ENCODE measurements at places on chromosomes 3 and 15.

DNA sequence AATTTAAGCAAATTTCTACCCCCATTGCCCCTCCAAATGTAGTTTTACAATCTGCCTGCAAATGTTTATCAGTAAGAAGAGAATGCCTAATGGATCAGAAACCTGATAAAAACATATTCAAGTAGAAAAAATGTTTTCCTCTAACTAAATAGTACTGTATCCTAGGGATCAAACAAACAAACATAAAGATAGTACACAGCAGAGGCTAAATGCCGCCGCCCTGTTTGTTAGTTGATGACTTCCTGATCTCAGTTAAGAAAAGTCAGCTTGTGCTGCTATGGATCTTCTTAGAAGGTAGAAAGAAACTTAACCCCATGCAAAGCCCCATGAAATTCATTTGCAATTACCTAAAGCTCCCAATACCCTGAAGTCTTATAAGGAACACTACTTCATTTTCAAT lies 387.3 kb upstream of the THBS1 start:
- DNase-seq, result no peak

- peak; percentile 9 for DNase-seq
Observed at GRCh38 chr15:92963794-92964193, 63.7 kb downstream of the CHD2 start.

GRCh38 chr15:70722266-70723121 lies 40.9 kb downstream of the UACA start:
- DNase-seq, result peak; percentile 41

GRCh38 chr3:68482565-68482964 lies 449.8 kb downstream of the TAFA4 start:
- DNase-seq, result no peak

DNA sequence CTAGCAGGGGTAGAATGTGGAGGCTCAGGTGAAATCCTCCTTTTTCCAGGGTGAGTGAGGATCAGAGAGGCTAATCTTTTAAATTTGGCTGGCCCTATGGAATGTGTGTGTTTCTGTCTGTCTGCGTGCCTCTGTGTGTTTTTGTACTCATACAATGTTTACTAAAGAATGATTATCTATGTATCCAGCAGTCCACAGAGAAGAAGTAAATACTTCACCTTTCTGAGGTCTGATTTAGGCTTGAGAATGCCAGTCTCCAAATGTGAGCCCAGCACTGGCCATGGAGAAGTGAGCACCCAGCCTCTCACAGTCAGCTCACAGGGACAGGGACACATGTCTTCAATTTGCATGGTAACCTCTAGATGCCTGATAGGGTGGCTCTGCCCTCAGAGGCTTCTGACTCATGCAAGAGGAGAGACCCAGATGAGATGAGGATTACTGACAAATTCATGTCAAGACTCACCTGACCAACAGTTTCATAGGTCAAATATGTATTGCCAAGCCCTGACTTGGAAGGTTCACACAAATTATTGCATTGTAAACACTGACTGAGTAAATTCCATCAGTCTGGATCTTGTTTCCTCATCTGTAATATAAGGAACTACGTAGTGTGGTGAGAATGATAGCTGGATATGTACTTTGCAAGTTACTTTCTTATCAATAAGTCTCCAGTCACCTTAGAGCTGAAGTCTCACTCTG lies 31.0 kb downstream of the ENTPD3 start:
- DNase-seq, result no peak

DNA sequence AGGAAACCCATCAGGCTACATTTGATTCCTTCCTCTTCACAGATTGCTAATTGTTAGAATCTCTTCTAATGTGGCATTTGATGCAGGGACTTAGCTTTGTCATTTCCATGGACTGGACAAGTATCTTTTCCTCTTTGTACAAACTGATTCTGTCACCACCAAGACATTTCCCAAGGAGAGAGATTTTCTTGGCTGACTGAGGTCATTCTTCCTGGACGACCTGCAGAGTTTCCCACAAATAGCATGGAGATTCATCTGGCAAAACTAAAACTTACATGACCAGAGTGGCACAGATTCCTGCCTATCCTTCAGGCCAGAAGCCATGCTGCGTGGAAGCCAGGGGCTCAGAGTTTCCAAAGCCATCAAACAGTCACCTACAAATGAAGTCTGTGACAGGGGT lies 269.2 kb upstream of the LRTM1 start:
- no peak for DNase-seq

DNA sequence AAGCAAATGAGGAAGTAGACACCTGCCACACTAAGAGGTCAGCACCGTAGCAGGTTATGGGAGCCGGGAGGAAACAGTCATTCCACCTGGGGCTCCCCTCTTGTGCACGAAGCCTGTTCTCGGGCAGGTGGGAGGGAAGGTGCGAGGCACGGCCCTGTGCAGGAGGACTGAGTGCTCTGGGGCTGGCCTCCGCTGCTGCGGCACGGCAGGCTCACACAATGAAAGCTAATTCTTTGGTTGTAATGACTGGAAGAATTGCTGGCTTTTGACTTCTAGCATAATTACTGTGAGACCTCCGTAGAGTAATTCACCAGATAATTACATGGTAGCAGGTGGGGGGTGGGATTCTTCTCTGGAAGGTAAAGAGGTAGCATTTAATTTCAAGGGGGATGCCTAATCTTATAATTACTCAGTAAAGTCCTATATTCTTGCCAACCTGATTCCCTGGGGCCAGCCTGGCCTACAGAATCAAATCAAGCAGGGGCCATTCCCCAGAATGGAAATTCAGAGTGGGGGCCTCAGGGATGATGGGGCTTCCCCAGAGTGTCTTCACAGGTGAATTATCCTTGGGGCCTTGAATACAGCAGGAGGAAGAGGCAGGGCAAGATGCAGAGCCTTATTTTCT lies 129.1 kb downstream of the TPRA1 start:
- no peak for DNase-seq

DNA sequence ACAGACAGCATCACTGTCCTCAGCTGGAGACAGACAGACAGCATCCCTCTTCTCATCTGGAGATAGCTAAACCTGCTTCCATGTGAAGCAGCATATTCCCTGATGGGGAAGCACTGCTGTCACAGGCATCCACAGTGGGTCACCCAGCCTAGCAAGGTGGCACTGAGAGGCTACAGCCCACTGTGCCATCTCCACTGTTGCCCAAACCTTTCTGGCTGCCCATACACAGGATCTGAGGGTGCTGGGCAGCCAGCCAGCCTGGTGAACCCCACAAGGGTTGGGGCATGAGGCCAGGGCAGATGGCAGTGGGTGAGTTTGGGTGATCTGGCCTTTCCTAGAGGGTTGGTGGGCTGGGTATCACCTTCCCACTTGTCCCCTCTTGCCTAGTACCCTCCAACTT lies 11.7 kb downstream of the CHST13 start:
- no peak for DNase-seq

DNA sequence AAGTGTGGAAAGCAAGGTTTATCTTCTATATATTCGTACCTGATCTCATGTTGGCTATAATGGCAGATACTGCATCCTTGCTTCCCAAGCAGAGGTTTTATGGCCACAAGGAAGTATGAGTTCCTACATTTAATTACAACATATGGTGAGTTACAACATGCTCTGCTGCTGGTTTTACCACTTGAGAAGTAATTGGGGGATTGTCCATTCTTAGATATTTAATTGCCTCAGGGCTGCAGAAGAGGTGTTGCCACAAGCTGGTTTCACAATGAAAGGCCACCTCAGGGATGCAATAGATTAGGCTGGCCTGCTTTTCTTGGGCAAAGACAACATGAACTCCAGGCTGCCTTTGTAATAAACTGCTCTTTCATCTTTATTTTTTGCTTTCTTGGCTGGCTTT lies 48.6 kb downstream of the RAP2B start:
- peak; percentile 92 for DNase-seq

DNA sequence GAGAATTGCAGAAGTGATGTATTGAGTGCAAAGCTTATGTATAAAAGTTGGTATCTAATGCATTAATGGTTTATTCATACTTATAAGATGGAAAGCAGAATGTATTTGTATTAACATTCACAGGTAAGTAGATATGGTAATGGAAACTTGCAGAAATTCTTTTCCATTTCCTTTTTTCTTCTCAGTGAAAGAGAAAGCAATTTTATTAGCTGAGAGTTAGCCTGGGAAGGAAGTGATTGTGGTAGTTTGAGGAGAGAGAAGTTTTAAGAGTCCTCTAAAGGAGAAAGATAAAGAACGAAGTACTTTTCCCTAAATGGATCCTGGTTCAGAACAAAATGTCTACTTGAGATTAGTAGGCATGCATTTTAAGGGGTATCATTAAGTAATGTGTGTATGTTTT lies 60.1 kb upstream of the OSTN start:
- DNase-seq, result no peak

DNA sequence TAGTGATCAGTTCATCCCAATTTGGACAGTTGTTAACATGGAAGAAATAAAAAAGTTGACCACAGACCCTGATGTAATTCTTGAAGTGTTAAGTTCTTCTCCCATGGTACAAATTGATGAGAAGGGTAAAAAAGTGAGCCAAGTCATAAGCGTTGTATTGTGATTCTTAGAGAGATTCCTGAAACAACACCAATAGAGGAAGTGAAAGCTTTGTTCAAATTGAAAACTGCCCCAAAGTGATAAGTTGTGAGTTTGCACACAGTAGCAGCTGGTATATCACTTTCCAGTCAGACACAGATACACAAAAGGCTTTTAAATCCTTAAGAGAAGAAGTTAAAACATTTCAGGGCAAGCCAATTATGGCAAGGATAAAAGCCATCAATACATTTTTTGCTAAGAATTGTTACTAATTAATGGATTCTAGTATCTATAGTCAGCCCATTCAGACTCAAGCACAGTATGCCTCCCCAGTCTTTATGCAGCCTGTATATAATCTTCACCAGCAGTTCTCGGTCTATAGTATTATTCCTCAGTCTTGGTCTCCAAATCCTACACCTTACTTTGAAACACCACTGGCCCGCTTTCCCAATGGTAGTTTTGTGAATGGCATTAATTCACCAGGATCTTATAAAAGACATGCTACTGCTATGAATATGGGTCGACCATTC lies 38.2 kb downstream of the CDIN1 start:
- DNase-seq, result no peak

- peak; percentile 48 for DNase-seq
Observed at GRCh38 chr15:26889298-26889898, 22.5 kb downstream of the GABRA5 start.

- peak; percentile 19 for DNase-seq
Observed at GRCh38 chr3:168476360-168476980, 380.7 kb upstream of the GOLIM4 start.

- no peak for DNase-seq
Observed at GRCh38 chr3:16502347-16502908, 11.1 kb downstream of the RFTN1 start.

GRCh38 chr15:75844629-75845335 lies 1.5 kb downstream of the UBE2Q2 start:
- DNase-seq, result no peak

GRCh38 chr15:35583863-35584528 lies 38.0 kb upstream of the DPH6 start:
- no peak for DNase-seq

DNA sequence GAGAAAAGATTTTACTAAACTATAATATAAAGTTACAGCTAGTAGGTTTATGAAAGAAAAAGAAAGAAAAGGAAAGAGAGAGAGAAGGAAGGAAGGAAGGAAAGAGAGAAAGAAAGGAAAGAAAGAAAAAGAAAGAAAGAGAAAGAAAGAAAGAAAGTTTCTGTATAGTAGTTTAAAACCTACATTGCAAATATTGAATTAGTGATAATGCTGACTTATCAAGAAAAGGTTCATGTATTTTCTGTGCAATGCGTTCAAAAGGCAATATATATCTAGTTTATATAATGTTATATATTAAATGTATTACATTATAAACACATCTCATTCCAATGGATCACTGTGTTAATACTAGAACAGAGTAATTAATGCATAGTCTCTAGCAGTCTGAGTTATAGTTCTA lies 648.4 kb downstream of the ZBBX start:
- DNase-seq, result no peak

GRCh38 chr3:121619691-121620090 lies 26.5 kb downstream of the FBXO40 start:
- DNase-seq, result no peak

DNA sequence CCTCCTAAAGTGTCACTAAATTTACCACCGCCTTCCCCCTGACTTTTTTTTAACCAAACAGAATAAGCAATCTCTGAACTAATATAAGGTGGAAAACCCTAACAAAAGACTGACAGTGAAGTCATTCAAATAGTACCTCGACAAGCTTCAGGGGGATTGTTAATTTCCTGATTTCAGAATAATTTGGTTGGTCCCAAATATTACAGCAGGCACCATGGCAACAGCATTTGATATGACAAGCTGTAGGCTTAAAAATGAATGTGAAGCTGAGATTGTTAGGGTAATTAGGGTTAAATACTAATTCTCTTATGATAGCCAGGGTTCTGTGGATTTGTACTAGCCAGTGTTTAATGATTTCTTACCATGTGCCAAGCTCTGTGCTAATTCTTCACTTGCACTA lies 63.5 kb upstream of the GOLGA8B start:
- DNase-seq, result no peak

DNA sequence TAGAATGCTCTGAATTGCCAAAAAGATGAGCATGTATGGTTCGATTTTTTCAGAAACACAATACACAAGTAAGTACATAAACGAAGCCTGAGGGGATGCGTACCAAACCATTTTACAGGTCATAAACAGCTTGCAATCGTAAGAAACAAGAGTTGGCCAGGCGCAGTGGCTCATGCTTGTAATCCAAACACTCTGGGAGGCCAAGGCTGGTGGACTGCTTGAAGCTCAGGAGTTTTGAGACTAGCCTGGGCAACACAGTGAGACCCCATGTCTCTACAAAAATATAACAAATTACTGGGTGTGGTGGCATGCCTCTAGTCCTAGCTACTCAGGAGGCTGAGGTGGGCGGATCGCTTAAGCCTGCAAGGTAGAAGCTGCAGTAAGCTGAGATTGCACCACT lies 13.4 kb downstream of the TRA2B start:
- DNase-seq, result no peak

DNA sequence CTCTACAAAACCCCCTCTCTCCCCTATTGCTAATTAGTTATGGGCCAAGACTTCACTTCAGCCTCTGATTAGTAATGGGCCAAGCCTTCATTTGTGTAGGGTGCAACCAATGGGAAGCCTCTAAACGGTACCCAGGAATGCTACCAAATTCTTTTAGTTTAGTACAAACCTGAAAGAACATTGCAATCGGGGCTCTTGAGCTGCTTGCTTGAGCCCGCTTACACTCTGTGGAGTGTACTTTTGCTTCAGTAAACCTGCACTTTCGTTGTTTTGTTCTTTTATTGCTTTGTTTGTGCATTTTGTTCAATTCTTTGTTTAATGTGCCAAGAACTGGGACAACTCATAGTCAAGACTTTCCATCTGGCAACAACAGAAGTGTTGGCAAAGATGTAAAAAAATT lies 26.2 kb downstream of the DNAAF4 start:
- DNase-seq, result no peak

DNA sequence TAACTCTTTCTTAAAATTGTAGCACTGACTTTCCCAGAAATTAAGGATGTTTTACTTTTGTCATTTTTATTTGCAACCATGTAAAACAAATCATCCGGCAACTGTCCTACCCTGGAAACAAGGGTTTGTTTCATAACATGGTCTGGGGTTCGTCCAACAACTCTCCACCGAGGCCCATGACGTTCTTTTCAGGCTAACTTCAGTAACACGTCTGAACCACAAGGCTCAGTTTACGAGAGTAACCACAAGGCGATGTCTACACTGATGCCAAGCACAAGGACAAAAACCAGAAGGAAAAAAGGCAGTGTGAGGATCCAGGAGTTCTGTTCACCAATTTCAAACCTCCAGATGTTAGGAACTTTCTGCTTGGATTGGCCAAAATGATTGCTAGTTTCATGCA lies 546.1 kb downstream of the NTRK3 start:
- DNase-seq, result no peak

- DNase-seq, result no peak
Observed at GRCh38 chr15:35723852-35724251, 177.9 kb upstream of the DPH6 start.

All from NCI-H524 (cell line).